ENCODE measurements at places on chromosomes 4 and X.

GRCh38 chr4:171235521-171235920 is 577.7 kb upstream of the GALNTL6 start:
- no peak for DNase-seq

DNA sequence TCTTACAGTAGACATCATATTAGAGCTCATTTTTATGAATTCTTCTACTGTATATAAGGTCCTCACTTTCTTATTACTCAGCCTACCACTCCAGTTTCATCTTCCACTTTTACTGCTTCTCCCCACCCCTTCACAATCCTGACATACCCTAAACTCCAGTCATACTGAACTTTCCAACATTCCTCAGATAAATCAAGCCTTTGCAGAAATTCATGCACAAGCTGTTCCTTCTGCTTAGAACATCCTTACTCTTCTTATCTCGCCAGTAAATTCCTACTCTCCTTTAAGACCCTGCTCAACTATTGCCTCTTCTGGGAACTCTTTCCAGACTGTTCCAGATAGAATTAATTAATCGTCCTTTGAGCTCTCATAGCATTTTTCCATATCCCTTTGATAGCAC is 24.8 kb downstream of the RTL9 start:
- DNase-seq, result peak; percentile 59

GRCh38 chr4:90580326-90580725 is 453.1 kb downstream of the CCSER1 start:
- no peak for DNase-seq

DNA sequence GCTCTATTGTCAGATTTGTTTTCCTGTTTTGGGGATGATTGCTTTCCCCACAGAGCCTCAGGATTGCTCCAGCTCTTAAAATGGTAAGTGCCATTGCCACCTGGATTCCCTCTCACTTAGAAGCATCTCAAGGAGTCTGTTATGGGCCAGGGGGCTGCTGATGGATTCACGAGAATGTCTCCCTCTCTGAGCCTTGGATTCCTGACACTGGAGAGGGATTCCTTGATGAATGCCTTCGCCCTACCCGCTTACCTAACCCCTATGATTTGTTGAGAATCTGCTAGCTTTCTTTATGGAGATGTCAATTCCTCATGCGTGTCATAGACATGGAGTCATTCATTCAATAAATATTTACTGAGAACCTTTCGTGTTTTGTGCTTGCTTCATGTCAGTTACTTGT is 36.9 kb upstream of the TENM3 start:
- no peak for DNase-seq

- no peak for DNase-seq
Measured at GRCh38 chr4:99749445-99750391, 66.9 kb upstream of the DAPP1 start.

GRCh38 chrX:112053169-112053568 is 29.4 kb downstream of the TRPC5 start:
- no peak for DNase-seq

DNA sequence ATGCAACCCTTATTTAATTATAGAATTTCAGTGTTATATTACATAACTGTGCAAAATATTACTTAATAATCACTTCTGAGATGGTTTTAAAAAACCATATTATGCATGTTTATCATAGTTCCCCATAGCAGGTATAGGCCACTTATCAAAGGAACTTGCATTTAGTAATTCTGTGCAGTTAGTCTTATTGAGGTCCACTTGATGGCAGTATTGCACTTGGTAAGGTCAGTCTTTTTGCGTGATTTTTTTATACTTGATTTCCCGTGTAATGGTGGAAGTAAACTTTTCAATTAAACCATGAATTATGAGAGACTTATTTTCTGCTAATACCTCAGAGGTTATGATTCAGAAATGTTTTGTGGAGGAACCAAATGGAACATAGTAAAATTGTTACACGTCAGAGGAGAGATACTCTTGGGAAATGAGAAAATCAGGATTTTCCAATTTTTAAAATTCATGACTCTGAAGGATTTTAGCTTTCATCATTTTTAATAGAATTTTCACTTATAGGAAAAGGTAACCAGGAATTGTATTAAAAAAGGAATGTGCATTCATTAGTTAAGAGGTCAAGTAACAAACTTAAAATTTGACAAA is 230.0 kb downstream of the CCSER1 start:
- DNase-seq, result peak; percentile 26

- no peak for DNase-seq
Measured at GRCh38 chrX:120727911-120728310, 98.1 kb upstream of the C1GALT1C1 start.

Measured in AG04450 (cell line).